Muscle of arm (tissue), 14 donors: ENCODE measurements at places on chromosomes 13 and 19. TPM values are rescaled to one million over a fixed set of nuclear protein-coding genes. Genes with fewer than 3 reads are reported as not detected.

CYP2A6 gene
- not detected for polyA plus RNA-seq

MISP gene
- polyA plus RNA-seq, result 0.79 TPM

PINLYP gene
- 4.0 TPM for polyA plus RNA-seq

COX7A1 gene
- polyA plus RNA-seq, result 208 TPM

PSG3 gene
- polyA plus RNA-seq, result not detected

DEDD2 gene
- not detected for polyA plus RNA-seq
